ENCODE measurements at places on chromosomes 3 and 15.

DNA sequence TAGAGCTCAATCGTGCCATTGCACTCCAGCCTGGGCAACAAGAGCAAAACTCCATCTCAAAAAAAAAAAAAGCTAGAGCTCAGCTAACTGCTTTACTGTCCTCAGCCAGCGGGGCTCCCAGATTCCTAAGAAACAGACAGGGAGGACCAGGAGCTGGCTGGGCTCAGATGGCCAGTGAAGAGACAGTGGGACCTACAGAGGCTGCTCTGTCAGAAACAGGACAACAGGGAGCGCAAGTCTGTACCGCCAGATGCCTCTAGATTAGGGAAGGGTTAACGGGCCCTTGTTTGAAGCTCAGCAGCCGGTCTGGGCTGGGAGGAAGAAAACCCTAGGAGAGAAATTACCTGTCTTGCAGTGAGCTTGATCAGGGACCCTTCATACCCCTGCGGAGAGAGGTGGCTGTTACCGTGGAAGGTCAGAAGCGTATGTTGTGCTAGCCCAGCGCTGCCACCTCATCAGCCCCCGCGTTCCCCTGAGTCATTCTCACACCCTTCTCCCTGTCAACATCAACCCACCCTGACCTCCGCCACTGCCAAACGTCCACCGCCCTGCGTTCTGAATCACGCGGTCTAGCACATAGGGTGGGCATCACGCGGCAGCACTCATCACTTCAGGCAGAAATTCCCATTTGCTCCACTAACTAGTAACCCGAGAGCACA is 25.3 kb downstream of the RBPMS2 start:
- DNase-seq: no peak

DNA sequence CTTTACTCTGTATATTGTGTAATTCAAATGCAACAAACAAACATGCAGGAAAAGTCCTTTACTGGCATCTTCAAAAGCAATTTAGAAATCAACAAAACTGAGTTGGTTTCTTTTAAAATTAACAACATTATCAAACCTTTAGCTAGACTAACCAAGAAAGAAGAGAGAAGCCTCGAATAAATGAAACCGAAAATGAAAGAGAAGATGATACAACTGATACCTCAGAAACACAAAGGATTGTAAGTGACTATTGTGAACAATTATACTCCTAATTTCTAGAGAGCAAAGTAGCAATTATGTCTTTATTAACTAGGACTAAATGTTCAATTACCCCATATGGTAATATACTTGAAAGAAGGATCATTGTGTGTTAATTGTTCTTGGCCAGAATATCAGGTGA is 49.2 kb upstream of the P3H2 start:
- DNase-seq: no peak

DNA sequence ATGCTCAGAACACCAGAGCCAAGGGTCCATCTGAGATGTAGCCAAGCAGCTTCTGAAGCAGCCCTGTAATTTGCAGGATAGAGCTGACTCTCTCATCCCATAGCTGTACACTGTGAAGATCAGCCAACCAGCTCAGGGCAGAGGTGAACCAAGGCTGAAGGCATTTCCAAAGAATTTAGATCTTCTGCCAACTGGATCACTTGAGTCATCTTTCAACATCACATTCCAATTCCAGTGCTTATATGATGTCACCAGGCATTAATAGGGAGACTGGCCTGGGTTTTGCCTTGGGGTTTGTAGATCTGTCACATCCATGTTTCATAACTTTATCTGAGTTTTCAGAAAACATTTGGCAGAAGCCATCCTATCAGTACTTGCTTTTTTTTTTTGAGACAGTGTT is 98.2 kb downstream of the NR2F2 start:
- no peak for DNase-seq

GRCh38 chr15:31207246-31207645 is 105.7 kb upstream of the TRPM1 start:
- no peak for DNase-seq

DNA sequence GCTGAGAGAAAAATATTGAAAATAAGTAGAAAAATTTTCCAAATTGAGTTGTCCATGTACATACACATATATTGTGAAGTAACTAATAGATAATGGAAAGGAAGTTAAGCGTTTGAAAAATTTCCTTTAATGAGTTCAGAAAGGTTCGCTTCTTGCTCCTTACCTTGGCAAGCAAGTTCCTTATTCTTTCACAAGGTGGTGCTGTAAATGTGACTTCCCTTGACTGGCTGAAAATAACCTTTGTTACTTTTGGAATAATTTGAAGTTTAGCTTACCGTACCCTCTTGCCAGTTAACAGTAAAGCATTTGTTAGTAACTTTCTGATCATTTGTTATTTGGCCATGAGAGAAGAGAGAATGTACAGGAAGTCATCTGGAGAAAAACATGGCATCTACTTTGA is 41.6 kb downstream of the PYDC2 start:
- DNase-seq: no peak

DNA sequence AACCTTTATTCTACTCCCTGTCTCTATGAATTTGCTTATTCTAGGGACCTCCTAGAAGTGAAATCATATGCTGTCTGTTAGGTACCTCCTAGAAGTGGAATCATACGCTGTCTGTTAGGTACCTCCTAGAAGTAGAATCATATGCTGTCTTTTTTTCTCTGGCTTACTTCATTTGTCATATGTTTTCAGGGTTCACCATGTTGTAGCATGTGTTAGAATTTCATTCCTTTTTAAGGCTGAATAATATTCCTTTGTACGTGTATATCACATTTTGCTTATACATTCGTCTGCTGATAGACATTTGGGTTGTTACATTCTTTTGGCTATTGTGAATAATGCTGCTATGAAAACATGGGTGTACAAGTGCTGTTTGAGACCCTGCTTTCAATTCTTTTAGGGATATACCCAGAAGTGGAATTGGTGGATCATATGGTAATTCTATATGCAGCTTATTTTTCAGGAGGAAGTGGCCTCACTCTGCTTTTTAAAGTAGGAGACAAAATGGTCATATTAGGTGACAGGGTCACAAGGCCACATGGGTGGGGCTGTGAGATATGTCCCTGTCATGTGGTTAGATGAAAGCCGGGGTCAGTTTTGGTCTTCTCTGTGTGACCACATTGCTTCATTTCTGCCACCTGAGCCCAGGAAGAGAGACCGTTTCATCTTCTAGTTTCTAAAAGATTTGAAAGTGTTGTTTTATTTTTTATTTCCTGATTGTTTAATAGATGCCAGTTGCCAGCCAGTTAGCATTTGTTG is 76.7 kb downstream of the FLNB start:
- DNase-seq: no peak

- no peak for DNase-seq
These were observed 13.8 kb upstream of the SNRPA1 start for GRCh38 chr15:101308604-101309435.

DNA sequence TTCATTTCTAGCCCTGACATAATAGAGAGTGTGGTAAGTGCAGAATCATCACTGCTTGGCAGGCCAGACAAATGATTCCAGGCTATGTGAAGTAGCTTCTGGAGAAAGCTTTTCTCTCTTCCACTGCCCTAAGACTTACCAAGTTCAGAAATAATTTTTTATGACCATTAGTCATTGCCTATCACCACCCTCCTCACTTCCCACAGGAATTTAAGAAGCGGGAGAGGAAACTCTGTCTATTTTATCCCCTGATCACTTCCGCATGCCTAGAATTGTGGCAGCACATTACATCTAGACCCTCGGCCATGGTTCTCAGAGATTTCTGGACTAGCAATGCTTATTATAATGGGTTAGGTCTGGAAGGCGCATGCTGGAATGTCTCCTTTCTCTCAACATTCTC is 397.8 kb upstream of the NR2F2 start:
- no peak for DNase-seq

DNA sequence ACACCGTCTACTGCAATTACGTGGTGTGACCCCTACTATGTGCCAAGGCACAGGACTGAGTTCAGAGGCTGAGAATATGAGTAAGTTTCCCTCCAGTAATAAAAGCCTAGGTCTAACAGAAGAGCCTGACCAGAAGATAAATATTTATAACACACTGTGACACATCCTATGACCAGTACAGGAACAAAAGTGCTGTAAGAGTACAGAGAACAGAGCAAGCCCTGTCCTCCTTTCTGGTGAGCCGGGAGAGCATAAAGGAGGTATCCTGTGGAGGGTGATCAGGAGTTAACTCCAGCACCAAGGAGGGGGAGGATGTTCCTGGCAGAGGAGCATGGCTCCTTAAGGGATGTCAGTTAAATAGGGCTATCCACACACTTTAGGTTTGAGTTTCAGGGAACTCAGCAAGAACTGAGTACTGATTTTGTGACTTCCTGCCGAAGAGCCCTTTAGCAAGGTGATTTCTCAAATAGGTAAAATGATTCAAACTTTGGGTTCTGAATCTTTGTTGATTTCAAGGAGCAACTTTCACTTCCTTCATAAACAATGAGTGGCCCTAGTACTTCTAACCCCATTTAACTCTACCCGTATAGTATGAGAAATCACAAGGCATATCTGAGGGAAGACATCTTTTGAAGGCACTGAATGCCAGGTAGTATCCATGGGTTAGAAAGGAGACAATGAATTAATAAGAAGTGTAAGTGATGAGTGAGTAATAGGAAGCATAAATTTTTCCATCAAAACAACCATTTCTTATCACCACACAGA is 198.0 kb downstream of the THRB start:
- no peak for DNase-seq

- DNase-seq: no peak
These were observed 26.5 kb upstream of the XXYLT1 start for GRCh38 chr3:195297446-195297845.

DNA sequence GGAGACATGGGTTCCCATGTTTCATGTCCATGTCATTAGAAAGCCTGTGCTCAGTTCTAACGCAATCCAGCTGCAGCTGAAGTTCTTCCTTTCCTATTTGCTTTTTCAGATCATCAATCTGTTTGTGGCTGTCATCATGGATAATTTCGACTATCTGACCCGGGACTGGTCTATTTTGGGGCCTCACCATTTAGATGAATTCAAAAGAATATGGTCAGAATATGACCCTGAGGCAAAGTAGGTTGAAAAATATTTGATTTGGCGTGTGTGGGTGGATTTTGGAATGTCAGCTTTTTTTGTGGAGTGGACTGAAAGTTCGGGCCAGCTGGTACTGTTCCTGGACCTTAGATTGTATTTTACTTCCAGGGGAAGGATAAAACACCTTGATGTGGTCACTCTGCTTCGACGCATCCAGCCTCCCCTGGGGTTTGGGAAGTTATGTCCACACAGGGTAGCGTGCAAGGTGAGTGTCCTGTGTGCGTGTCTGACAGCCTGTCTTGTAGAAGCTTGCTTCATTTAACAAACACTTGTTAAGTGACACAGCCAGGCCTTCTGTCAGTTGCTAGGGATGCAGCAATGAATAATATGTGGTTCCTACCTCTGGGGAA is 69.6 kb downstream of the CHDH start:
- no peak for DNase-seq

DNA sequence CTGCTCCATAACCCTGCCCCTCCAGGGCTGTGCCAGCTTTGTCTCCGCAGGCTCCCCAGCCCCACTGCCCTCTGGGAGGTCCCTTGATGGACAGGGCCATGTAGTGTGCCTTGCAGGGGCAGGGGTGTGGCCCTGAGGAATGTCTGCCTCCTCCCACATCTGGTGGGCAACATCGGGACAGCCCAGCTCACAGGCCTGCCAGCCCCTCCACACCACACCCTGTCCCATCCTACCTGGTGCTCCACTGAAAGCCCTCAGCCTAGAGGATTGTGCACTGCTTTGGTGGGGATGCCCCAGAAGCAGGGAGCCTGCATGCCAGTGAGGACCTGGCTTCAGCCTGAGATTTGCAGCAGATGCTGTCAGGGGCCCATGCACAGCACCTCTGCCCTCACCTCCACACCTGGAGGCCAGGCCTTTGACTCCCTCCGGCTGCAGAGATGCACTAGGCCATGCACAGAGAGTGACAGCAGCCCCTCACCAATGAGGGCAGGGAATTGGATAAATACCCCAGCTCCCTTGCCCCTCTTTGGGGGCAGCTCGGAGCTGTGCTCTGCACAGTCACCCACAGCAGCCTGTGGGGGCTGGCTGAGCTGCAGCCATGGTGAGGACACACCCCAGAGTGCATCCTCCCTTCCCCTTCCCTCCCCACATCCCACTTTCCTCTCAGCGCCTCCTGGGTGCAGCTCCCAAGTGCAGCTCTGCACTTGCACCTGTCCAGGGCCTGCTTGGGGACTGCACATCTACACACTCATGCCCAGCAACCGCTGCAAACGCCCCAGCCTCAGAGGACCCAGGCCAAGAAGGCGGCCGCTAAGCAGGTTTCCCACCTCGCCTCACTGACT is 2.7 kb downstream of the C3orf22 start:
- no peak for DNase-seq

GRCh38 chr3:183536238-183536880 is 19.1 kb downstream of the KLHL6 start:
- no peak for DNase-seq

DNA sequence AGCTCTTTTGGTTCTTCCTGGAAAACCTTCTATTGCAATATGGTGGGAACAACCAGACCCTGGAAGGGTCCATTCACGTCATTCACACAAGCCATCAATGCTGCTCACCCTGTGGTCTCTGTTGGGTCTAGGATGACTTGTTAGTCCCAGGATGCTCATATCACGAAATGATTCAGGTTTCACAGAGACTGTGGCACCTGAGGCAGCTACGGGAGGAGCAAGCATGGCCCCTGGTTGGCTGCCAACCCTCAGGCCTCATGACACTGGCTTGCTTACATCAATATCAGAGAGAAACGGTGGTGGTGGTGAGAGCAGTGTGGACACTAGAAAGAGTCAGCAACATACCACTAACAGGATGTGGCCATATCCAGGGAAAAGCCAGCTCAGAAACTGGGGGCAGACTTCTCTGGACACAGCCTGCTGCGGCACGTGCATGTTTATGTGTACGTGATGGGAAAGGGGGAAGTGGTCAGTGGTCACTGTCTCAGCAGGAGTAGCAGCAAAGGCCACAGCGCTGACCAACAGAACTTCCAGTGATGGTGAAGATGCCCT is 208.9 kb upstream of the ST8SIA2 start:
- DNase-seq: no peak

DNA sequence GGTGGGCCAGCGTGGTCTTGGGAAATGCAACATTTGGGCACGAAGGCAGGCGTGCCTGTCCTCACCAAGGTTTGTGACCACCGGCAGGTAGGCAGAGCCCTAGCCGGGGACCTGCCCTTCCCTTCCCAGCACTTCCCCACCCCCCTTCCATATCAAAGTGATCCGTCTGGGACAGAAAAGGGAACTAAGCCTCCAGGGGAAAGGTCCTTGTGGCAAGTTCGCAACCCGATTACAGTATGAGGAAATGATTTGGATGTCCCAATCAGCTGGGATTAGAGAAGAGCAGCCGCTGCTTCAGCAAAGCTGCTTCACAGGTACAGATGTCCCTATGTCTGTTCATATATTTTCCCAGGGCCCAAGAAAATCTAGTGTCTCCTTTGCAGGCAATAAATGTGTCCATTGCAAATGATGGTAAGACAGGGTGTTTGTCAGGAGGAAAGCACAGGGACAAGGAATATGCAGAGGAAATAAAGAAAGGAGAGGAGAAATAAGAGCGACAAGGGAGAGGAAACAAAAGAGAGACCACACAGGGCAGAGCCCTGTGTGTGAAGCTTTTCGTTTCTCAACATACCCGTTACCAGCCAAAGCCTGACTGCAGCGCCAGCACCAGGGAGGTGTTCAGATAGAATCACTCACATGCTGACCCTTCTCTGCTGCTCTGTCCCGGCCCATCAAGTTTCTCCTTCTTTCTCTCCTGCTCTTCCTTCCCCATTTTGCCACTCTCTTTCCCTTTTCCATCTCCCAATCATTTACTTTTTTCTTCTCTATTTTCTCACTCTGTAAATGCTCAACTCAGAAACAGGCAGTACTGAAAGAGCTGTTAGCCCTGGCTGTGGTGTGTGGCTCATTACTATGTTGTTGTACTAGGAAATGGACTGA is 17.4 kb upstream of the SECISBP2L start:
- DNase-seq: no peak

GRCh38 chr3:171346582-171347300 is 113.5 kb downstream of the TNIK start:
- no peak for DNase-seq

Measured in colonic mucosa (tissue), 4 donors.